A673 (cell line): ENCODE measurements at places on chromosomes 2 and 18.

DNA sequence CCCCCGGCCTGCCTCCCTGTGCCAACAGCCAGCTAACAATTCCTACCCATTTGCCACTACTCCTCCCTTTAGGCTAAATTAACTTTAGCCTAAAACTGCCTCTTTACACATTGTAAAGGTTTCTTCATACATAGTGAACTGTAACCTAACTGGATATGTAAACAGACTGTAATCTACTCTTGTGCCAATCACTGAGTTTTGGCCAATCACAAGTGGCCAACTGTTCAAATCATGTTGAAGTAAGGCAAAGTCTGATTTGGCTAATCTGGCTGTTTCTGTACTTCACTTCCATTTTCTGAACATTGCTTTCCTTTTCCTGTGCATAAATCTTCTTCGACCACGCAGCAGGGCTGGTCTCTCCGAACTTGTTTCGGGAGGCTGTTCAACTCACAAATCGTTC lies 103.6 kb upstream of the LYPD6 start:
- DNase-seq, result no peak
- no peaks in the 10 kb centered on the region for H3K36me3 ChIP-seq
- H3K4me1 ChIP-seq, result no peaks in the 10 kb centered on the region

- H3K4me1 ChIP-seq, result no peaks in the 10 kb centered on the region
- no peak overlapping the region for H3K4me3 ChIP-seq
- peaks cover 9% of the 10 kb centered on the region for H3K27me3 ChIP-seq
- H3K27ac ChIP-seq, result no peak overlapping the region
These were observed 101.8 kb upstream of the HDAC4 start for GRCh38 chr2:239502430-239503186.

DNA sequence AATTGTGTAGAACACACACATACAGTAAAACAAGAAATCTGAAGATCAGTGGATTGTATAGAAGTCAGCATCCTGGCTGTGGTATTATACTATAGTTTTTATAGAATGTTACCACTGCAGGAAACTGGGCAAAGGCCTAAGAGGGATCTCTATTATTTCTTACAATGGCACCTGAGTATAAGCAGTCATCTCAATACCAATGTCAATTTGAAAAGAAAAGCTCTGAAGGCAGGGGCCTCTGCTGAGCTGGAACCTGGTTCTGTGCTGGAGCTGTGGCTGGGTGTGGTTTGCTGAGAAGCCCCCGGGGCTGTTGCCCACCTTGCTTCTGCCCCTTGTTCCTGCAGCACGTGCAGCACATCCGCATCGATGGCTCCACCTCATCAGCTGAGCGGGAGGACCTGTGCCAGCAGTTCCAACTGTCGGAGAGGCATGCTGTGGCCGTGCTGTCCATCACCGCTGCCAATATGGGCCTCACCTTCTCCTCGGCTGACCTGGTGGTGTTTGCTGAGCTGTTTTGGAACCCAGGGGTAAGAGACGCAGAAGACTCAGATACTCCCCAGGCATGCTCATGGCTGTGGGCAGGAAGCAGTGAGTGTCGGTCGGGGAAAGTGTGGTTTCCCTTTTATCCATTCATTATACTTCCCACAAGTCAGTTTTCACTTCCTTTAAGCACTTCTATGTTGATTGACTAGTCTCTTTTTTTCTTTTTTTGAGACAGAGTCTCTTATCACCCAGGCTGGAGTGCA lies 23.5 kb upstream of the RPL37A start:
- H3K36me3 ChIP-seq, result no peaks in the 10 kb centered on the region
- H3K4me1 ChIP-seq, result no peaks in the 10 kb centered on the region
- DNase-seq, result no peak
- no peak overlapping the region for H3K27ac ChIP-seq
- no peak overlapping the region for H3K4me3 ChIP-seq

DNA sequence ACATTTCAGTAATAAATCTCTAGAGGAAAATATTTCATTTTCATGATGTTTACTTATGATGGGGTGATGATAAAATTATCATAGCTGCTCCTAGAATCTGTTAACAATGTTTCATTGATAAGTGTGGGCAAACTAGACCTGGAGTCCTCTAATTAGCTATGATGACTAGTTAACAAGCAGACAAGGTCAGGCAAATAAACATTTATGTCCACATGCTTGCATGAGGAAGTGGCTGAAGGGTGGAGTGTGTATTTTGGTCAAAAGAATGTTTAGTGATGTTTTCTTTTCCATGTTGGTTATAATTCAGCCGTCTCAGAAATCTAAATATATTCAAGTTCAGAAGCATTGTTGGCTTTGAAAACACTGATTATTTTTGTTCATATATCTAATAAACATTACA lies 99.9 kb upstream of the FN1 start:
- peaks cover 56% of the 10 kb centered on the region for H3K4me1 ChIP-seq
- H3K36me3 ChIP-seq, result no peaks in the 10 kb centered on the region
- peak overlapping the region; percentile 97 for H3K27ac ChIP-seq

- peaks cover 12% of the 10 kb centered on the region for H3K27me3 ChIP-seq
- peaks cover 15% of the 10 kb centered on the region for H3K4me1 ChIP-seq
- peak; percentile 91 for DNase-seq
These were observed 62.1 kb upstream of the MAPRE2 start for GRCh38 chr18:34978953-34979608.
